Left ventricle myocardium inferior (tissue), 1 donor: ENCODE measurements at places on chromosomes 11 and 22.

DNA sequence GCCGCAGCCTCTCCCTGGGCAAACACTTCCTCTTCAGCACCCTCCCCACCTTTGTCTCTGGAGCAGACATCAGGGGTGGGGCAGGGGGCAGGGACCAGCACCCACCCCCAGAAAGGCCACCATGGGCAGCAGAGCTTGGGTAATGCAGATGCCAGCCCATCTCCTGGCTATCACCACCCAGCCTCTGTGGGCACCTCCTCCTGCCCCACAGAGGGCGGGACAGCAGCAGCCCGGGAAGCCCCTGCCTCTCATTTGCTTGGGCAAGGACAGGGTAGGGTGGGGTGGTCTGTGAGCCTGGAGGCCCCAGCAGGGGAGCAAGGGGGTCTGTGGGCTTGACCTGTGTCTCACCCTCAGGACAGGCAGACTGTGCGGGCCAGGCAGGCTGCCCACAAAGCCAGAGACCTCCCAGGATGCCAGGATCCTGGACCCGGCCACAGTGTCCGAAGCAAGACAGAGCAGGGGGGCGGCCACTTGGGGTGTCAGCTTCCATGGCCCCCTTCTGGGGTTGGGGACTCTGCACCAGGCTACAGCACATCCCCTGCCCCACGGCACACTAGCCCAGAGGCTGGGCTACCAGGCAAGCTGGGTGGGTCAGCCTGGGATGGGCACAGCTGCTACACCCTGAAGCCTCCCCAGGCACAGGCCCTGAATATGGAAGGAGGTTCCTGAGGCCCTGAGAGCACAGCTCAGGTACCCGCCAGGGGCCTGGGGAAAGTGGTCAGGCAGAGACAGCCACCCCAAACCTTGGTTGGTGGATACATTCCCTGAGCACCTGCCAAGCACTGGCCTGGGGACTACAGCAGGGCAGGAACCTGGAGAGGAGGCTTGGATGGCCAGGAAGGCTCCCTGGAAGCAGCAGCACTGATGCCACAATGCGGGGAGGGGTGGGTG is 4.5 kb downstream of the RNH1 start:
- peak overlapping the region; percentile 86 for H3K4me3 ChIP-seq
- H3K27me3 ChIP-seq, result no peaks in the 10 kb centered on the region
- no peak for DNase-seq
- peaks cover 93% of the 10 kb centered on the region for H3K4me1 ChIP-seq
- H3K36me3 ChIP-seq, result peaks cover 41% of the 10 kb centered on the region
- peak overlapping the region; percentile 99 for H3K27ac ChIP-seq

DNA sequence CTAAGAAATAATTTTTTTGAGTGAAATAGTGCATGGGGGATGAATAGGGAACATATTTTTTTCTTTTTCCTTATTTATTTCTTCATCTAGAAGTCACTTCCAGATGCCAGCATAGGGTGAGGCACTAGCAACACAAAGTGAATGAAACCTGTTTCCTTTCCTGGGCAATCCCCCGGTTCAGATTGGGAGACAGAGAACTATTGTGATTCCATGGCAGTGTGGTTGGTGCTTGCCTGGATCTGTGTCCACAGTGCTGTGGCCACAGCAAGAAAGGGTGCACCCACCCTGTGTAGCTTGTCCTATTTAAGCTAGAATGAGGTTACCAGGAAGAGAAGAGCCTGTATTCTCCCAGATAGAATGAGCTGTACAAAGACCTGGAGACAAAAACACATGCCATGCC is 57.6 kb downstream of the SLC5A1 start:
- no peak overlapping the region for H3K27ac ChIP-seq
- H3K27me3 ChIP-seq, result no peaks in the 10 kb centered on the region
- DNase-seq, result no peak
- peaks cover 62% of the 10 kb centered on the region for H3K36me3 ChIP-seq
- peaks cover 26% of the 10 kb centered on the region for H3K4me1 ChIP-seq
- no peak overlapping the region for H3K4me3 ChIP-seq

DNA sequence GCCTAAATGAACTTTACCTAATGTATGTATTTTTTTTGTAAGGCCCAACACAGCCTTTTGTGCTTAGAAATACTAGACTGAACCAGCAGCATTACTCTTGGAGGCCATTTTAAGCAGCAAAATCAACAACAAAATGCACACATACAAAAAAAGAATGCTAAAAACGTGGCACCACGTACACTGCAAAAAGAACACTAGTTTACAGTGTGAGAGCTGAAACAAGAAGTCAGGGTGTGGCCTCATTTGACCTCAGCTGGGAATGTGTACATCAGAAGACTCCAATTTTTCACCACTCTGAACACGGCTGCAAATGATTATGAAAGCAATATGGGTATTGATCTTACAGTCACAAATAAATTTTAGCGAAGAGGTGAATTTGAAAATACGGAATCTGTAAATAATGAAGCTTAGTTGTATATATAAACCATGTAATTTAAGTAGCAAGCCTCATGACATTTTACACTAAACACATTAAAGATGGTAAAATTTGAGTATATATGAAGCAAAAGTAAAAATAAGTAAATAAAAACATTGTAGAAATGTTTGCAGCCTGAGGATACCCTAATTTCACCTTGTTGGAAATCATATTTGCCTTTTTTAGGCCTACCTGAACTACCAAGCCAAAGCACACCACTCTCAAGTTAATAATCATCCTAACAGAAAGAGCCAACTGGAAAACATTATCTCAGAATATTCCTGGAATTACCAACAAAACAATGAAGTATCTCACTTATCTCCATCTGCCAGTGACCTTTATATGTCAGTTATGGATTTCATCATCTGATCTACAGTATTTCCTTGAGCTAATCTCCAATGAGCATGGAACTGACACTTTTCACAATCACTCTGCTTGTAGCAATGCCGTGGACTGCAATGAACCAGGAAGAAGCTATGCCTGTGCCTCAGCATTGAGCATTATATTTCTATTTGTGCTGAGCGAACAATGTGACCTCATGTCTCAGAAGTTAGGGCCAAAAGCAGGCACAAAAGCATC is 319.5 kb upstream of the FAT3 start:
- H3K4me3 ChIP-seq, result no peak overlapping the region
- H3K4me1 ChIP-seq, result no peaks in the 10 kb centered on the region
- no peak for DNase-seq
- no peaks in the 10 kb centered on the region for H3K27me3 ChIP-seq

DNA sequence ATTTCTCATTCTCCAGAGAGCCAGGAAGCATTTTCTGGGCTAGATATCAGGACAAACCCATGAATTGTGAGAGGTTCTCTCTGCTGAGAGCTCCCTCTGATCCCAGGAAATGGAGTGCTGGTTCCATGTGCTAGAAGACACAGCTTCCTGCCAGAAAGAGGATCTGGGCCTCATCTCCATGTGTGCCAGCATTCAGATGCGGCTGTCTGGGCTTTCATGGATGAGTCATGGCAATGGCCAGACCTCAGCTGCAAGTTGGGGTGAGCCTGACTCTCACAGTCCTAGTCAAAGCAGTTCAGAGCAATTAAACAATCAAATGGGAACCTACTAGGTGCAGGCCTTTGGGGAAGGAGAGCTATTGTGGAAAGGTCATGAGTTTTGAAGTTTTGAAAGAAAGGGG is 82.3 kb upstream of the EED start:
- no peaks in the 10 kb centered on the region for H3K27me3 ChIP-seq
- H3K36me3 ChIP-seq, result no peaks in the 10 kb centered on the region
- H3K4me1 ChIP-seq, result peaks cover 12% of the 10 kb centered on the region
- peak overlapping the region; percentile 59 for H3K27ac ChIP-seq
- DNase-seq, result peak; percentile 34

- H3K4me3 ChIP-seq, result no peak overlapping the region
- H3K27ac ChIP-seq, result no peak overlapping the region
- no peaks in the 10 kb centered on the region for H3K36me3 ChIP-seq
- no peaks in the 10 kb centered on the region for H3K27me3 ChIP-seq
These were observed 2112.2 kb upstream of the RAG2 start for GRCh38 chr11:38710262-38710661.

DNA sequence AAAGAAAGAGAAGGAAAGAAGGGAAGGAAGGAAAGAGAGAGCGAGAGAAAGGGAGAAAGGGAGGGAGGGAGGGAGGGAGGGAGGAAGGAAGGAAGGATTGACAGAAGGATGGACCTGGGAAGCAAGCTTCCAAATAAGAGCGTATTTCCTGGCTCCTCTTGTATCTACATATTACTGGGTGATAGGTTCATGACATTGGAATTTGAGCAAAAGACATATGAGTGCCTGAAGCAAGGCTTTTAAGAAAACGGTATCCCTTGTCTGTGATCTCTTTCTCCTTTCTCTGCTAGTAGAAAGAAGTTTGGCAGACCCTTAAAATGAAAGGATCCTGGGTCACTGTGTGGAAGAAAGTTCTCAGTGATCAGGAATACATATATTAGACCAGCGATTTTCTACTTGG is 932.2 kb upstream of the CCDC90B start:
- no peak overlapping the region for H3K4me3 ChIP-seq
- no peaks in the 10 kb centered on the region for H3K27me3 ChIP-seq
- peaks cover 9% of the 10 kb centered on the region for H3K4me1 ChIP-seq

DNA sequence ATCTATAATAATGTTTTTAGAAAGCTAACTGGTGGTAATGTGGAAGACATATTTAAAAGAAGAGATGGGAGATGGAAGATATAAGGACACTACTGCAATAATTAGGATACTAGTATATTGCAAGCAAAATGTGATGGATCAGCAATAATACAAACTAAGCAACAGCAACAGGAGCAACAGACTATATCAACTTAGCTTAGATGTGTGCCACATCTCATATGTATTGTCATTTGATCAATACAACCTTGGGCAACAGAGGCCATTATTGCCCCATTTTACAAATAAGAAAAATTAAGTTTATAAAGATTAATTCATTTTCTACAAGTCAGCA is 4.2 kb downstream of the FCHSD2 start:
- H3K4me1 ChIP-seq, result peaks cover 66% of the 10 kb centered on the region
- no peak for DNase-seq
- no peak overlapping the region for H3K4me3 ChIP-seq
- H3K27ac ChIP-seq, result peak overlapping the region; percentile 98
